Left hindlimb (tissue), 1 donor: ENCODE measurements at places on chromosomes 1 and 21.
A peak's percentile ranks its signal among the peaks of the same experiment; 100 is the strongest.

- no peak for DNase-seq
Observed at GRCh38 chr1:10544239-10544638, 69.5 kb downstream of the PEX14 start.

- DNase-seq = no peak
Observed at GRCh38 chr1:39238476-39238875, 34.0 kb downstream of the MACF1 start.

DNA sequence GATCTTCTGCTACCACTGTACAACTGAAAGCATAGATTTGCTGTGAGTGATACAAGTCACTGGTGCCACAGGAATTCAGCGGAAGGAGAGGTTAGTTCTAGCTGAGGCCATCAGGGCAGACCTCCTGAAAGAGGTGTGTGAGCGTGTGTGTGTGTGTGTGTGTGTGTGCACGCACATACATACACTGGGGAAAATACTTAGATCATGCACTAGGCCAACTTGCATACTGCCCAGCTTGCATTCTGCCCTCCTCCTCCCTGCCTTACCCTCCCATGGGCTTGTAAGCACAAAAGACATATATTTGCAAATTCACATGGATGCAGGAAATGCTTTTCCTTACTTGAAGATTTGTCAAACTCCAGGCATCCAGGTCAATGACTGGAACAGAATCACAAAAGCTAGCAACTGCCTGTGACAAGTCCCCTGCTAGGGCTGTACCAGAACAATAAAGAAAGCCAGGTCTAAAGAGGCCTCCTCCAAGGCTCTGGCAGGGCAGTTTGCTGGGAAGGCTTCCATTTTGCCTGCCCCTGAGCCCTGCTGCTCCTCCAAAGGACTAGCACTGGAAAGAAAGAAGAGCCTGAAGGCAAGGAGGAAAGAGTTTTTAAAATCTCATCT, 23.2 kb downstream of the PLEKHA6 start:
- DNase-seq = no peak

DNA sequence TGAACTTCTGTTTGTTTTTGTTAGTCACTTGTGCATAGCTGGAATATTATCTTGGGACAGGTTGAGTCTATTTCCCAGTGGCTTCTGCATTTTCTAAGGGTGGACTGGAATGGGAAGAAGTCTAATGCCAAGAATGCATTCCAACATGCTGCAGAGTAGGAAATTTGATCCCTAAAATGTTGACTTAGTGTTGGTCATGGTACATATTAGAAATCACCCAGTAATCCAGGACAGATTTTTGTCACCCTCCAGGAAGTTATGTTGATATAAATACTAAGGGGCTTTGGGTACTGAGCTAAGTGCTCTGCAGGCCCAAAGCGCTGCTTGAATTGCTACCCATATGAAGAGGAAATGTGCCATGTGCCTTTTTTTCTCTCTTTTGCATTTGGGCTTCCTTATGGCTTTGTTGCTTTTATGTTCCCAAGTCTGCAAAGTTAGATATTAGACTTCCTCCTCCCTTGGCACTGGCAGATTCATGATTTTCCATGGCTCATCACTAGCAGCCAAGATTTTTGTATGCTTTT, 10.0 kb downstream of the ARID1A start:
- no peak for DNase-seq

GRCh38 chr1:25729790-25730644, 70.0 kb upstream of the SELENON start:
- peak; percentile 39 for DNase-seq

GRCh38 chr1:228321895-228322294, 84.7 kb downstream of the TRIM11 start:
- no peak for DNase-seq

GRCh38 chr1:11789126-11790067, 16.4 kb downstream of the MTHFR start:
- no peak for DNase-seq

GRCh38 chr1:65758128-65758527, 34.6 kb upstream of the PDE4B start:
- DNase-seq = no peak

DNA sequence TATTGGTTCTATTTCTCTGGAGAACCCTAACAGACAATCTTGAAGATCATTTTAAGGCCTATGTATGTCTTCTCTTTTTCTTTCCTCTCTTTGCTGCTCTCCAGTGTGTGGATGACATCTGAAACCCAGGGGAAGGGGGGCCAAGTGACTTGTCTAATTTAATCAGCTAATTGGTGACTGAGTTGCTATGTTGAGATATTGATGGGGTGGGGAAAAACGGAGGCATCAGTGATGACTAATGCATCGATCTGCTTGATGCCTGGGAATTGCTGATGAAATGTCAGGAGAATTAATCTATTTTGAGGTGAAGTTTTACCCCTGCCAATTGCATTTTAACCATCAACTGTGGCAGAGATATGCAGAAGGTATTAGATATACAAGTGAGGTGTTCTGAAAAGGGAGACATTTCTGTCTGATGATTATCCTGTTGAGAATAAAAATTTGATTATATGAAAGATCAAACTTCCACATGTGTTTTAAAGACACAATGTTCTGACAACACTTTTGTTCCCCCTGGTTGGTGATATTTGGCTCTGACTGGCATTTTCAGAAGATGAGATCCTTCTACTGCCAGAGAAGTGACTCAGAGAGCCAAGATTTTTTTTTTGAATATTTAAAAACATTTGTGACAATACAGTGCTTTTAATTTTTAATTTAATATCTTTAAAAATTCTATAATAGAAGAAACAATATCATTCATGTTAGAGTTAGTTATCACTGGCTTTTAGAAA, 18.7 kb upstream of the PTGFR start:
- DNase-seq = no peak

GRCh38 chr1:200962631-200963030, 60.9 kb downstream of the KIF21B start:
- no peak for DNase-seq

- no peak for DNase-seq
Observed at GRCh38 chr1:116340506-116341231, 32.4 kb upstream of the ATP1A1 start.

DNA sequence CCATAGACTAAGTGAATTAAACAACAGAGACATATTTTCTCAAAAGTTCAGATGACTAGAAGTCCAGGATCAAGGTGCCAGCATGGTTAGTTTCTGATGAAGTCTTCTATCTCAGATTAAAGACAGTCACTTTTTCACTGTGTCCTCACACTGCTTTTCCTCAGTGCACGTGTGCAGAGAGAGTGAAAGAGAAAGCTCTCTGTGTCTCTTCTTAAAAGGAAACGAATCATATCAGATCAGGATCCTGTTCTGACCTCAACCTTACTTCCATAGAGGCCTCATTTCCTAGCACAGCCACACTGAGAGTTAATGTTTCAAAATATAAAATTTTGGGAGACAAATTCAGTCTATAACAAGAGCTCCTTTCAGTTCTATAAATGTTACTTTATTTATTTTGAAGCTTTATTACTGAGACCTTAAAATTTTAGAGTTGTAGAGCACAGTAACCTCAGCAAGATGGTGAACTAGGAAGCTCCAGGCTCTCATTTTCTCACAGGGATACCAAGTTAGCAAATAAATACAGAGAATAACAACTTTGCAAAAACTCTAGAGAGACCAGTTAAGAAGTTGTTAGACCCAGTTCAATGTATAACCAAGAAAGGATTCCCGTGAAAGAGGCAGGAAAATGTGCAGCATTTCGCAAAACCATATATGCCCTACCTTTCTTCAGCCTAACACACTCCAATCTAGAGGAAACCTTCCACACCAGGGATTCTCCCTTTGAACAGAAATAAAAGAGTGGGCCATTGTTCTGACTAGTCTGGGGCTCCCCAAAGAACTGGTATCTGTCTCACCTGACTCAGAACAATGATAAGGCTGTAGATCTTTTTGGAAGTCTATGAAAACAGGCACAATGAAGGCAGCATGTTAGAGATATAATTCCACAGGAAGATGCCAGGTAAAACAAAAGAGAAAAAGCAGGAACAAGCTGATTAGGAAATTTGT, 372.2 kb downstream of the MRPL39 start:
- DNase-seq = no peak

DNA sequence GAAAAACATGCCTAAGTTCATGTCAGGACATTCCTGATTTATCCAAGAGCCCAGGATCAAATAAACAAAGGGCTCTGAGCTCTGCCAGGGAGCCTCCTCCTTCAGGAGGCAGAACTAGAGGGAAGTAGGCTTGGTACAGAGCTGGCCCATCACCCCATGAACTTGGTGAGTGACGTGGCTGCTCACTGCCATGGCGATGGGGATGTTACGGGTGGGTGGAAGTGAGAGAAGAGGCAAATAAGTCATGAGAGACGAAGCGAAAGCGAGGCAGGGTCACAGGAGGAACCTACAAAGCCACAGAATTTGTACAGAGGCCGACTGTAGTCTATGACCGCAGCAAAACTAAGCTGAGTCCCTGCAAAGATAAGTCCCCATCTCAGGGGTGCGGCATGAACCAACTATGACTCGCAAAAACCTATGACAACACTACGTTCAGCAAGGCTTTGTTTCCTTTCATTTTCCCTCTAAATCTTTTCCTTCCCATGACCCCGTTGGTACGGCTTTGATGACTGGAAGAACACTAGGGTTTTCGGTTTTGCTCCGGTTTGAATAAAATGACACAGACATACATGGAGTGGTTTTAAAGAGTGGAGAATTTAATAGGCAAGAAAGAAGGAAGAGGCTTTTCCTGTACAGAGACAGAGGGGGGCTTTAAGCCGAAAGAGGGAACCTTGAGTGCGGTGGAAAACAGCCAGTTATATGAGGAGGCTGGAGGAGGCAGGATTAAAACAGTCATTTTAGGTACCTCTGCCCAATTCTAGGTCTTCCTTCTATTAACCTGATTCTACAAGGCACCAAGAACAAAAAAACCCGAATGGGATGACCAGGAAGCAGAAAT, 74.1 kb downstream of the CD46 start:
- no peak for DNase-seq

- peak; percentile 39 for DNase-seq
Observed at GRCh38 chr1:199113265-199113869, 474.5 kb downstream of the PTPRC start.

DNA sequence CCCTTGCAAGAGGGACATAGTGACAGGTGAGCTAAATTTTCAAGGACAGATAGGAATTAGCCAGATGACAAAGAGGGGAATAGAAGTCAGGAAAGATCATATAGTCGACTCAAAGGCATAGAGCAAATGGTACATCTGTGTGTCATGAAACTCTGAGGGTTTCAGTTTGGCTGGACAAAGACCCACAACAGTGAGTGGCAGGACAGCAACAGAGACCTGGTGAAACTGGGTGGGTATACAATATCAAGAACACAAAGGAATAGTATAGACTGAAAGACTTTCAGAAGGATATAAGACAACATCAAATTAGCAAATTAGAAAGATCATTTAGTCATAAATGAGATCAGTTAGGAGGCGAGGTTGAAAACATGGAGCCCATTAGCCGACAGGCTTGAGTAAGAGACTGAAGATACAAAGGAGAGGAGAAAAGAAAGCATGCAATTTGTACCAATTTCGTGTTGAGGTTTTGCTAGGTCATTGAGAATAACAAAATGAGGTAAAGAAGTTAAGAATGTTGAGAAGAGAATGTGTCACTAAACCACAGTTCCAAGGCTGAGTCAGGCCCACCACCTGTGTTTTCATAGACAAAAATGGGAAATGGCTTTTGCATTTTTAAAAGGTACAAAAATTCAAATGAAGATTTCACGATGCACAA, 213.8 kb downstream of the HHIPL2 start:
- no peak for DNase-seq

DNA sequence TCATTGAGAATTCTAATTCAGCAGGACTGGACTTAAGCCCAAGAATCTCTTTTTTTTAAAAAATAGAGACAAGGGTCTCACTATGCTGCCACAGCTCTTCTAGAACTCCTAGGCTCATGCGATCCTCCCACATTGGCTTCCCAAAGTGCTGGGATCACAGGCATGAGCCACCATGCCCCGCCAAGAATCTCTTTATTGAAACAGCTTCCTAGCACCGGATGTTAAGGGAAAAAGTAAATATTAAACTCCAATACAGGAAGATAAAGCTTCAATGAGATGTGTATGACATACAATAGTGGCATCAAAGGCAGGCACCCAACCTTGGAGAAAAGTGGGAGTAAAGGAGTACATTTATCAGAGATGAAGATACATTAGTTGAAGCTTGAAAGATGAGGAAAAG, 25.5 kb downstream of the PUM1 start:
- no peak for DNase-seq

DNA sequence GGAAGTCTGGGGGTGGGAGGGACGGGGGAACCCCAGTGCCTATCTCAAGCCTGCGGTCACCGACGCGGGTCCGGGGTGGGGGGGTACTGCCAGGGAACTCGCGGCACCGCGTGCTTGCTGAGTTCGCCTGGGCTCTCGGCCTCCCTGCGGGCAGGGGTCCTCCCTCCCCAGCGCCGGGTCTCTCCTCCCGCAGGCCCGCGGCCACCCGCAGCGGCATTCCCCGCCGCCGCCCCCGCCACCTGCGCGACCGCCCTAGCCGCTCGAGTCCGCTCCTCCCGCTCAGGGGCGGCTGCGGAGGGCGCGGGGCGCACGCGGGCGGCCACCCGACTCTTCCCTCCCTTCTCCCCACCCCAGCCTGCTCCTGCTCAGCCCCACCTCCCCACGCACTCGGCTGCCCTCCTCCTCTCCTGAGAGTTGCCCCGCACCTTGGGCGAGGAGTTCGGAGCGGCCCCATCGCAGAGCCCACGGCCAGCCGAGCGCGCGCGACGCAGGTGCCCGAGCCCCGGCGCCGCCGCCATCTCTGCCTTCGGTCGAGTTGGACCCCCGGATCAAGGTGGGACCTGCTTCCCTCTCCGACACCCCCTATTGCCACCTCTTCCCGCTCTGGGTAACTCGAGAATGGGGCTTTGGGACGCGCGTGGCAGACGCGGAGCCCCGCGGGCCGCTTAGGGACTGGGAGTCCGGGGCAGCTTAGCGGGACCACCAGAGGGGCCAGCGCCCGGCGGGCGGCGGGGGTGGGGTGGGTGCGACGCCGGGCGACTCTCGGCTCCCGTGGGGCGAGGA, 105.0 kb downstream of the LEPR start:
- peak; percentile 41 for DNase-seq

GRCh38 chr21:43279578-43279894, 110.7 kb downstream of the CRYAA start:
- no peak for DNase-seq

- peak; percentile 39 for DNase-seq
Observed at GRCh38 chr1:52032785-52033131, 852 bp downstream of the KTI12 start.

DNA sequence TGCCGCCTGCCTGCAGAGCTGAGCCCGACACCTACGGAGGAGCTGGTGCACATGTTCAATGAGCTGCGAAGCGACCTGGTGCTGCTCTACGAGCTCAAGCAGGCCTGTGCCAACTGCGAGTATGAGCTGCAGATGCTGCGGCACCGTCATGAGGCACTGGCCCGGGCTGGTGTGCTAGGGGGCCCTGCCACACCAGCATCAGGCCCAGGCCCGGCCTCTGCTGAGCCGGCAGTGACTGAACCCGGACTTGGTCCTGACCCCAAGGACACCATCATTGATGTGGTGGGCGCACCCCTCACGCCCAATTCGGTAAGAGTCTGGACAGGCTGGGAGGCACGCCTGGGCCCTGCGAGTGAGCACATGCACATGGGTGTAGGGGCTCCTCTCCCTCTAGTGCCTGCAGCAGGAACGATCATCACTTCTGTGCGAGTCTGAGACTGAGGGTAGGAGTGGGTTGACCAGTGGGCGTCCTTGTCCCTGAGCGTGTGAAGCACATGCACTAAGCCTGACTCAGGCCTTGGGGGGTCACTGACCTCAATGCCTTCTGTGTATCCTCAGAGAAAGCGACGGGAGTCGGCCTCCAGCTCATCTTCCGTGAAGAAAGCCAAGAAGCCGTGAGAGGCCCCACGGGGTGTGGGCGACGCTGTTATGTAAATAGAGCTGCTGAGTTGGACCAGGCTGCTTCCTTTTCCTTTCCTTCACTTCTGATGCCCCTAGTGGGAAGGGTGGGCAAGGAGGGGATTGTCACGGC, 6.9 kb downstream of the DMAP1 start:
- no peak for DNase-seq
